Activated T-helper 1 cell treated with anti-CD3 and anti-CD28 coated beads, Interleukin-12 subunit alpha, Interleukin-12 subunit beta, Interleukin-2, Interleukin-4 antibody, amounts not matched to agents 30 ng/mL and 10 ng/mL and 1 ng/mL, durations not matched to agents 14 hours and 24 hours and 36 hours (primary cell): ENCODE measurements at places on chromosomes 7 and 10. TPM values are rescaled to one million over a fixed set of nuclear protein-coding genes. Genes with fewer than 3 reads are reported as not detected.

GRCh38 chr7:40680657-40681056 lies 545.9 kb downstream of the SUGCT start:
- H3K27me3 ChIP-seq, result peaks cover 3% of the 10 kb centered on the region
- no peak overlapping the region for H3K4me3 ChIP-seq
- no peaks in the 10 kb centered on the region for H3K4me1 ChIP-seq
- no peaks in the 10 kb centered on the region for H3K36me3 ChIP-seq
- no peak overlapping the region for H3K27ac ChIP-seq

DNA sequence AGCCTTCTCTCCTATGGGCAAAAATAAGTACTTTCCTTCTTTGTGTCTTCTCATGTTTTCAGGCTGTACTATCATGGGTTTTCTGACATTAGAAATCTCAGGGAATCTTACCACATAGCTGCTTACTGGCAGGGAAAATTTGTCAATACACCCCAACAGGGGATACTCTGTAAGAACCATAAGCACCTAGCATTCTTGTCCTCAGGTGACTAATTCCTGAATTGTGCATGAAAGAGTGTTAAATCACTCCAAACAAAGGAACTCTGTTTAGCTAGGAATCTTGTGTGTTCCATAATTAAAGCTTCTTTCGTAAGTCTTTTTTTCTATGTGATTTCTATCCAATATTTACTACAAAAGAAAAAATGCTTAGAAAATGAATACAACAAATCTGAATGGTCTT lies 206.7 kb upstream of the POT1 start:
- no peak for DNase-seq
- no peaks in the 10 kb centered on the region for H3K27me3 ChIP-seq
- H3K36me3 ChIP-seq, result no peaks in the 10 kb centered on the region
- H3K4me3 ChIP-seq, result no peak overlapping the region
- H3K27ac ChIP-seq, result no peak overlapping the region

- H3K4me1 ChIP-seq, result peaks cover 12% of the 10 kb centered on the region
- peaks cover 17% of the 10 kb centered on the region for H3K27me3 ChIP-seq
- H3K36me3 ChIP-seq, result peaks cover 4% of the 10 kb centered on the region
Measured at GRCh38 chr7:116953372-116953905, at the start of gene ST7. Gene ST7 (plus strand): TSS chr7:116953501. CDS start chr7:116953541, 40 bp downstream.

GRCh38 chr10:29669149-29669548 lies 34.4 kb upstream of the SVIL start:
- DNase-seq, result no peak
- H3K27me3 ChIP-seq, result peaks cover 8% of the 10 kb centered on the region
- H3K4me1 ChIP-seq, result no peaks in the 10 kb centered on the region
- peaks cover 7% of the 10 kb centered on the region for H3K36me3 ChIP-seq

GRCh38 chr7:30734497-30734896 lies 17.4 kb upstream of the INMT start:
- H3K36me3 ChIP-seq, result peaks cover 1% of the 10 kb centered on the region
- peaks cover 23% of the 10 kb centered on the region for H3K4me1 ChIP-seq
- no peak overlapping the region for H3K4me3 ChIP-seq
- H3K27ac ChIP-seq, result no peak overlapping the region

DNA sequence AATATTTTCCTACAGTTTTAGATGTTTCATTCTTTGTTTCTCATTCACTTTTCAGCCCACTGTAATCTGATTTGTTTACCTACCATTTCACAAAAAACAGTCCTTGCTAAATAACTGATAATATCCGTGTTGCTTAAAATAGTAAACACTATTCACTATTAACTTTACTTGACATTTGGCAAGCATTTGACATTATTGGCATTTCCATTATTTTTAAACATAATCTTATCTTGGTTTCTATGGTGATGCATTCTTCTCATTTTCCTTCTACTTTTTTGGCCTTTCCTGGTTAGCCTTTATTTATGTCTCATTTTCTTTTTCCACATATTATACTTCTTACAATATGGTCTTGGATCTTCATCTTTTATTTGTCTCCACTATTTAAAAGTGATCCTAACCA lies 715.3 kb downstream of the DNAJB9 start:
- no peaks in the 10 kb centered on the region for H3K4me1 ChIP-seq
- no peak for DNase-seq
- no peak overlapping the region for H3K27ac ChIP-seq
- H3K4me3 ChIP-seq, result no peak overlapping the region

MMD2 gene
- not detected in 2 replicates for total RNA-seq

LRRD1 gene
- total RNA-seq, result not detected in 2 replicates

HOXA11 gene
- not detected in 2 replicates for total RNA-seq

CPA1 gene
- not detected in 2 replicates for total RNA-seq

FAM25G gene
- not detected in 2 replicates for total RNA-seq
